Left ventricle myocardium inferior (tissue), 1 donor: ENCODE measurements at places on chromosomes 1 and 21. TPM values are rescaled to one million over a fixed set of nuclear protein-coding genes. Genes with fewer than 3 reads are reported as not detected.

DNA sequence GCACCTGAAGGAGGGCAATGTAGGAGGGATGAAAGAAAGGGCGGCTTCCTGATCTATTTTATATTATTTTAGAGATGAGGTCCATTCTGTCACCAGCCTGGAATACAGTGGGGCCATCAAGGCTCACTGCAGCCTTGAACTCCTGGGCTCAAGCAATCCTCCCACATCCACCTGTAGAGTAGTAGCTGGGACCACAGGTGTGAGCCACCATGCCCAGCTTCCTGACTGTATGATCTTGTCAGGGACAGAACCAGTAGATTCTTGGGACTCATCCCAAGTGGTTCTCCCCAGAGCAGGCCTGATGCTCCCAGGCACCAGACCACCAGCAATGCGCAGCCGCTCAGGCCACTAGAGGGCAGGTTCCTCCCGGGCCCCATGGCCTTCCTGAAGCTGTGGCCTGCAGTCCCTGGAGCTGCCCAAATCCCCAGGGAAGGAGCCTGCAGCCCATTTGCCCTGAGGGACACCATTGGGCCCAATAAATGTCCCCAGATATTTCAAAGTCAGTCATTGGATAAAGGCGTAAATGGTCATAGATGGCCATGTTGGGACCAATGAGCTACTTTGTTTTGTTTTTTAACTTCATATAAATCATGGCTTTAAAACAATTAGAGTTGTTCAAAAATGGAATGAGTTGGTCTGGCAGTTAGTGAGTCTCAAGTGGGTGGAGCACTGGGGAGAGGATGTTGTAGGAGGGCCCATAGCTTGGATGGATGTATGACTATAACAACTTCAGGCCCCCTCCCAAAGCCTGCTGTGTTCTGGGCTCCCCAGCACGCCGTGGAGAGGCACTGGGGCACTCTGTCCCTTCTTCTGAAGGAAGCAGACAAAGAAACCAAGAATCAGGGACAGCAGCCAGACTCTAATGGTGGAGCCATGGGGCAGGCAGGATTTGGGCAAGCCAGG, 44.7 kb upstream of the GOLT1A start:
- peaks cover 32% of the 10 kb centered on the region for H3K36me3 ChIP-seq
- peak; percentile 56 for DNase-seq
- H3K4me3 ChIP-seq, result no peak overlapping the region
- H3K27ac ChIP-seq, result no peak overlapping the region
- no peaks in the 10 kb centered on the region for H3K27me3 ChIP-seq

DNA sequence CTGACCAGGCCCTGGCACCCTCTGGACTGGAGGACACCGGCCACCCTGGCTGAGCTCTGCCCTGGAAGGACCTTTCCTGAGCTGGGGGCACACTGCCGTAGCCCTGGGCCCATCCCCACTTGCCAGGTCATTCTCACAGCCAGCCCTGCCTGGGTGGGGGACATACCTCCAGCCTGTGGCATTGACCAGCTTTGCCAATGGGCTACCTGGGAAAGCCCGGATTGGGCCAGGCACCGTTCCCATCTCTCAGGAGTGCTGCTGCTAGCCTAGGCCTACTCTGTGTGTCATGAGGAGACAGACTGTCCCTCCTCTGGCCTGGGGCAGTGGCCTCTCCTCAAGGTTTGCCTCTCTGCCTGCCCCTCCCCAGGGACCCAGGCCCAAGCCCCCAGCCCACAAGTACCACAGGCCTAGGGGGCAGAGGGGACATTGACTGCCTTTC, 40.0 kb downstream of the COQ8A start:
- DNase-seq, result peak; percentile 17
- peak overlapping the region; percentile 33 for H3K4me3 ChIP-seq
- peak overlapping the region; percentile 96 for H3K27ac ChIP-seq

GRCh38 chr21:41521489-41522027, 13.6 kb upstream of the TMPRSS2 start:
- H3K36me3 ChIP-seq, result no peaks in the 10 kb centered on the region
- no peaks in the 10 kb centered on the region for H3K4me1 ChIP-seq
- H3K4me3 ChIP-seq, result no peak overlapping the region

DNA sequence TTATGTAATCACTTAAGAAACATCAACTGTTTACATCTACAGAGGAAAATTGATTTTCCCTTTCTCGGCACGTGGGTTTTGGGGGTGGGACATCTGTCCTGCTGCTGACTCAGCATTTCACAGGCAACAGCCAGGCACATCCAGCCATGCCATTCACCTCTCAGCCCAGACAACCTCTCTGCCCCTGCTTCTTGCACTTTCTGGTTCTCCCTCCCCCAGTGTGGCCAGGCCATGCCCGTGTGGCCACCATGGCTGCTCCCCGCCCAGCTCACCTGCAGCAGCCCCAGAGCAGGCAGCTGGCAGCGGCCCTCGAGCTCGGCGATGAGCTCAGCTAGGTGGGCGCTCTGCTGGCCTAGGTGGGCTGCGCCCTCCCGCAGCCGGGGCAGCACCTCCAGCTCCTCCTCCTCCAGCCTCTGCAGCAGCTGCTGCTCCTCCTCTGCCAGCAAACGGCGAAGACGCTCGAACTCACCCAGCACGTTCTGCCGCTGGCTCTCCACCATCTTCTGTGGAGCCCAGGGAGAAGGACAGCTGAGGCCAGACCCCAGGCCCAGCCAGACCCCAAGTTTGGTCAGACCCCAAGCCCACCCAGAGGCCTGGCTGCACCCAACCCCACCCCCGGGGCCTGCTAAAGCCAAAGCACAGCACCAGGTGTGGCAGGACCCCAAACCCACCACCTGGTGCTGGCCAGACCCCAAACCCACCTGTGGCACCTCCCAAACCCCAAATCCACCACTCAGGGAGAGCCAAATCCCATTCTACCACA, 5.8 kb downstream of the TRIM11 start:
- H3K36me3 ChIP-seq, result peaks cover 54% of the 10 kb centered on the region
- no peak overlapping the region for H3K27ac ChIP-seq
- no peak overlapping the region for H3K4me3 ChIP-seq
- H3K4me1 ChIP-seq, result peaks cover 28% of the 10 kb centered on the region
- no peaks in the 10 kb centered on the region for H3K27me3 ChIP-seq
- no peak for DNase-seq

- no peak overlapping the region for H3K4me3 ChIP-seq
- no peak for DNase-seq
- H3K36me3 ChIP-seq, result peaks cover 13% of the 10 kb centered on the region
These were observed 369.7 kb downstream of the DPYD start for GRCh38 chr1:97551113-97551512.

- peaks cover 2% of the 10 kb centered on the region for H3K4me1 ChIP-seq
- H3K27ac ChIP-seq, result no peak overlapping the region
- no peaks in the 10 kb centered on the region for H3K27me3 ChIP-seq
- no peaks in the 10 kb centered on the region for H3K36me3 ChIP-seq
- no peak overlapping the region for H3K4me3 ChIP-seq
These were observed 6.7 kb downstream of the HSF2BP start for GRCh38 chr21:43652616-43653015.

DNA sequence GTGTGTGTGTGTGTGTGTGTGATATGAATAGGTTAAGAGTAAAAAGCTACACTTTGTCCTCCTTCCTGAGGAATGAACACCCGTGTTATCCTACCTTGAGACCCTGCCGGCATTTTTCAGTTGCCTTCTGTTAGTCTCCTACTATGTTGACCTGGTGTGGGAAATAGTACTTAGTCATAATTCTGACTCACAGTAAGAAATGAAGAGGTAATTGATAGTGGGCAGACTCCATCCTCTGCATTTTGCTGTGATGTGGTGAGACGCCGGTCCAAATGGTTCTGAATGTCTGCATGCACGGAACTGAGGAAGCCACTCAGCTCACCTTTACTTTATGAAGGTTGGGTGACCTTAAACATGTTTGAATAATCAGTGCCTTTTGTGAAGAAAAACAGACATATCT, 12.6 kb downstream of the CD101 start:
- no peak for DNase-seq
- H3K27me3 ChIP-seq, result no peaks in the 10 kb centered on the region
- H3K27ac ChIP-seq, result no peak overlapping the region
- H3K4me3 ChIP-seq, result no peak overlapping the region
- H3K4me1 ChIP-seq, result peaks cover 4% of the 10 kb centered on the region

- no peak overlapping the region for H3K4me3 ChIP-seq
- no peaks in the 10 kb centered on the region for H3K27me3 ChIP-seq
- no peak for DNase-seq
- H3K36me3 ChIP-seq, result peaks cover 34% of the 10 kb centered on the region
- H3K27ac ChIP-seq, result no peak overlapping the region
These were observed 16.1 kb downstream of the EIF2B3 start for GRCh38 chr1:44970317-44970716.

LRRC38 gene
- 0.30 TPM for total RNA-seq

IFI44L gene
- total RNA-seq, result 5.4 TPM

C4BPB gene
- 0.30 TPM for total RNA-seq
